ENCODE measurements at places on chromosomes 6 and 20.

DNA sequence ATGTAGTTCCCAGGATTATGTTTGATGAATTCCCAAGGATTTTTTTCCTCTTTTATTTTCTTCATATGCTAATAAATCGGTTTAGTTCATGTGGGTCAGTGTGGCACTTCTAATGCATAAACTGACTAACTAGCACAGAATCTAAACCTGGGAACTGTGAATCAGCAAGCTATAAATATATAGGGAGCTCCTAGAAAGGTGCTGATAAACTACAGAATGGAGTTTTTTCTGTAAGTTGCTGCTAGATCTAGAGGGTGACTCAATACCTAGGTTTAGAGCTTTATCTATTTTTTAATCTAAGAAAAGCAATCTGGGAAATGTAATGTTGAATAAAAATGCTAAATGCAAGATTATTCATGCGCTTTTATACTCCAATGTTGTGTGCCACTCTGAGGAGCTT is 118.8 kb upstream of the PTCHD4 start:
- DNase-seq: no peak
- H3K4me3 ChIP-seq: no peak overlapping the region
- H3K4me1 ChIP-seq: no peaks in the 10 kb centered on the region
- H3K27me3 ChIP-seq: no peaks in the 10 kb centered on the region
- H3K36me3 ChIP-seq: no peaks in the 10 kb centered on the region
- no peak overlapping the region for H3K27ac ChIP-seq

GRCh38 chr6:32664827-32665362 is 1.6 kb downstream of the HLA-DQB1 start:
- peaks cover 13% of the 10 kb centered on the region for H3K36me3 ChIP-seq
- H3K4me3 ChIP-seq: peak overlapping the region; percentile 82
- peak overlapping the region; percentile 77 for H3K27ac ChIP-seq
- peak; percentile 11 for DNase-seq
- H3K27me3 ChIP-seq: peaks cover 24% of the 10 kb centered on the region
- peaks cover 62% of the 10 kb centered on the region for H3K4me1 ChIP-seq

- peaks cover 2% of the 10 kb centered on the region for H3K36me3 ChIP-seq
- H3K4me1 ChIP-seq: peaks cover 28% of the 10 kb centered on the region
- H3K27ac ChIP-seq: peak overlapping the region; percentile 55
- DNase-seq: no peak
- H3K27me3 ChIP-seq: no peaks in the 10 kb centered on the region
Observed at GRCh38 chr6:79672631-79673111, 41.5 kb downstream of the SH3BGRL2 start.

DNA sequence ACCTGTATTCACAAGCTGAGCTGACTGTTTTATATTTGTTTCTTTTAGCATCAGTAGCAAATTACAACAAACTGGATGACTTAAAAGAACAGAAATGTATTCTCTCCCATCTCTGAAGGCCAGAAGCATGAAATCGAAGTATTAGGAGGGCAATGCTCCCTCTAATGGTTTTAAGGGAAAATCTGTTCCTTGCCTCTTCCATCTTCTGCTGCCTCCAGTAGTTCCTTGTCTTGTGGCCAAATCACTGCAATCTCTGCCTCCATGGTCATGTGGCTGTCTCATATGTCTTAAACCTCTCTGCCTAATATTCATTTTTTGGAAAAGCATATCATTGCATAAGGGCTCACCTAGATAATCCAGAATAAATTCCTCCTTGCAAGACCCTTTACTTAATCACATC is 25.2 kb upstream of the ASCC3 start:
- H3K4me3 ChIP-seq: no peak overlapping the region
- H3K4me1 ChIP-seq: no peaks in the 10 kb centered on the region
- no peaks in the 10 kb centered on the region for H3K36me3 ChIP-seq
- H3K27ac ChIP-seq: no peak overlapping the region
- H3K27me3 ChIP-seq: peaks cover 4% of the 10 kb centered on the region

- no peak overlapping the region for H3K4me3 ChIP-seq
- peaks cover 19% of the 10 kb centered on the region for H3K27me3 ChIP-seq
- H3K27ac ChIP-seq: no peak overlapping the region
- DNase-seq: no peak
Observed at GRCh38 chr6:75379536-75379935, 94.9 kb upstream of the TMEM30A start.

DNA sequence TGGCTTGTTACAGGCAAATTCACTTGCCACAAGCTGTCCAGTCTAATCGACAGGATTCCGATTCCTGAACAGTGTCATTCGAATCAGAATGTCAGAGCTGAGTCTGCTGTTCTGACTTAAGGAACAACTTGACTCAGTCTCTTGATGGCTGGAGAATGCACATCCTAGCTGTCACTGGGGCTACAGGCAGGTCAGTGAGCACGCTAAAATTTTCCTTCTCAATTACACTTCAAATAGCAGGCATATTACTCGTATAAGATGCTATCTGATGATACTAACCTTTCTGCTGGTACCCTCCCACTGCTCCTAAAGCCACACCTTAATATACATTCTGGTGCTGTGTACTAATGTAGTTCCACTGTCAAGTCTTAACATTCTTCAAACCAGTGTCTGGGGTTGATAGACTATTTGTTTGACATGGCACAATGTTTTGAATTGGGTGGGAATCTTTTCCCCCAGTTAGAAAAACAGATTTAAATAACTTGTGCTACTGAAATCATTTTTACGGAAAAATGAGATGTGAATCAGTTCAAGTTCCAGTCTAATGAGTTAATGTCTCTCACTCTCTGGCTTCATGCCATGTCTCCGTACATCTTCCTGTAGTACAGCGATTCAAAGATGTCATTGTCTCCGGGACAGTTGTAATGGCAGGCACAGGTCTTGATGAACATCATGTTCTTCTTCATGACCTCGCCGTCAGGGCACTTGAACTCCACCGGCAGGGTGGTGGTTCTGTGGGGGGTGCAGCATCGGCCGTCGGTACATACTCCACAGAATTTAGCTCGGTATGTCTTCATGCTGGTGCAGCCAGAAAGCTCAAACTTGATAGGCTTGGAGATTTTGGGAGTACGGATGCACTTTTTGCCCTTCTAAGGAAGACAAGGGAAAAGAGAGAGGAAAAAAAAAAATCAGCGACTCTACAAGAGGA is 2.2 kb downstream of the CCN2 start:
- H3K36me3 ChIP-seq: no peaks in the 10 kb centered on the region
- H3K27ac ChIP-seq: no peak overlapping the region
- DNase-seq: no peak
- peaks cover 67% of the 10 kb centered on the region for H3K27me3 ChIP-seq
- H3K4me3 ChIP-seq: no peak overlapping the region
- peaks cover 6% of the 10 kb centered on the region for H3K4me1 ChIP-seq

GRCh38 chr20:40197691-40198090 is 491.3 kb downstream of the MAFB start:
- no peak overlapping the region for H3K4me3 ChIP-seq
- no peak overlapping the region for H3K27ac ChIP-seq
- no peaks in the 10 kb centered on the region for H3K4me1 ChIP-seq

DNA sequence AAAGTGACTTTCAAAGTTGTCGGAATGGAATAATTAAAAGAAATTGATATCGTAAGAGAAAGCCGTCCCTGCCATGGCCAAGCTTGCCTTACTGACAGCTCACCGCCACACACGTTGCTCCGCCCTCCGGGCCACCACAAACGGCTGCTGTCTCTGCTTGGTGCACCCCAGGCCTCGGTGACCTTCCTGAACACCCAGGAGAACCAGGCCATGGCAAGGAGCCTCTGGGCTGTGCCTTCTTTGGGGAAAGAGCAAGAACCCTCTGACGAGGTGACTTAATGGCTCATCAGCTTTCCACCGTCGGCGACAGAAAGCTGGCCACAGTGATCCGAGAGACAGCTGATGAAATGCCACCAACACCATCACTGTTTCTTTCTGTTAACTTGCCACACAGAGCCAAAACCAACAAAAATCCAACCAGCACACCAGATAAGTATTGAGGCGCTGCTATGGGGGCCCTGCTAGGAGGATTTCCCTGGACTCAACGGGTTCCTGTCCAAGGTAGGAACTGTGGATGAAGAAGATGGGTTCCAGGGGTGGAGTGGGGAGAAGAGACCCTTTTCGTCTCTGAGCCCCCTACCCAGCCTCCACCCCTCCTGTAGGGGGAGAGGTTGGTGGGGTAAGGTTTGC is 61.4 kb downstream of the NPEPL1 start:
- no peak for DNase-seq
- H3K27me3 ChIP-seq: peaks cover 15% of the 10 kb centered on the region
- no peak overlapping the region for H3K27ac ChIP-seq
- H3K4me3 ChIP-seq: no peak overlapping the region
- H3K36me3 ChIP-seq: no peaks in the 10 kb centered on the region

DNA sequence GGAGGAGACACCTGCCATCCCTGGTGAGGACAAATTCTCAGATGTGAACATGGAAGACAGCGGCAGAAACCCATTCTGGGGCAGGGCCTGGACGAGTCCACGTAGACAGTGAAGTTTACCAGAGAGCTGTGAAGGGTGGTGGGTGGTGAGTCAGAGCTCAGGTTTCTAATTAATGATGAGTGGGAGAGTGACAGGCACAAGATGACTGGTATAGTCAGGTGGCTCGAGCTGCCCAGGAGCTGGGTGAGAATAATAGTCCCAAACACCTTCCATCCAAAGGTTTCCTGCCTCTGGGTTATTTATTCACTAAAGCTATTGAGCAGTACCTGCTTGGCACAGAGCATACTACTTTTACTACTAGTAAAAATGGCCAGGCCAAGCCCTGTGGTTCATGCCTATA is 6.0 kb downstream of the TLDC2 start:
- H3K4me3 ChIP-seq: no peak overlapping the region
- H3K4me1 ChIP-seq: peaks cover 4% of the 10 kb centered on the region
- DNase-seq: no peak

DNA sequence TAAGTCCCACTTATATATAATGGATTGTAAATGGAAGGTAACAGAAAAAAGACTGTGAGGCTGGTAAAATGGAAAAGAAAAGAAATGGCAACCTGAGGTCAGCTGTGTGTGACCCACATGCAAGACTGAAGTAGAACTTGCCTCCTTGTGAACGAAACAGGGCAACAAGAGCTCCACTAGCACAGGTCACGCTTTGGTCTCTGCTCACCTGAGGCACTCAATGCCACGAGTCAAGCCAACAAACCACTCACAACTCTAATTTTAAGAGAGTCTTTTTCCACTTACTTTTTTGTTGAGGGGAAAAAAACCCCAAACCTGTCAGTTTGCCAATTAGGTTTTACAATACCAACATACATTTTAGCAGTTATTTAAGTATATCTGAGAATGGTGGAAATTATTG is 65.2 kb downstream of the PDE10A start:
- no peak for DNase-seq
- no peaks in the 10 kb centered on the region for H3K36me3 ChIP-seq
- no peaks in the 10 kb centered on the region for H3K27me3 ChIP-seq
- no peaks in the 10 kb centered on the region for H3K4me1 ChIP-seq
- H3K4me3 ChIP-seq: no peak overlapping the region

- no peaks in the 10 kb centered on the region for H3K36me3 ChIP-seq
- H3K27me3 ChIP-seq: peaks cover 21% of the 10 kb centered on the region
- H3K4me1 ChIP-seq: peaks cover 7% of the 10 kb centered on the region
- H3K27ac ChIP-seq: no peak overlapping the region
Observed at GRCh38 chr20:59571551-59572314, 32.6 kb upstream of the PHACTR3 start.

GRCh38 chr20:8050157-8050837 is 30.7 kb upstream of the TMX4 start:
- H3K36me3 ChIP-seq: no peaks in the 10 kb centered on the region
- no peak for DNase-seq
- H3K4me3 ChIP-seq: no peak overlapping the region
- no peak overlapping the region for H3K27ac ChIP-seq
- peaks cover 13% of the 10 kb centered on the region for H3K27me3 ChIP-seq

- H3K27me3 ChIP-seq: no peaks in the 10 kb centered on the region
- H3K27ac ChIP-seq: no peak overlapping the region
- no peak overlapping the region for H3K4me3 ChIP-seq
- no peak for DNase-seq
- H3K36me3 ChIP-seq: peaks cover 76% of the 10 kb centered on the region
- H3K4me1 ChIP-seq: peaks cover 47% of the 10 kb centered on the region
Observed at GRCh38 chr6:125926711-125927110, 29.9 kb upstream of the HINT3 start.

DNA sequence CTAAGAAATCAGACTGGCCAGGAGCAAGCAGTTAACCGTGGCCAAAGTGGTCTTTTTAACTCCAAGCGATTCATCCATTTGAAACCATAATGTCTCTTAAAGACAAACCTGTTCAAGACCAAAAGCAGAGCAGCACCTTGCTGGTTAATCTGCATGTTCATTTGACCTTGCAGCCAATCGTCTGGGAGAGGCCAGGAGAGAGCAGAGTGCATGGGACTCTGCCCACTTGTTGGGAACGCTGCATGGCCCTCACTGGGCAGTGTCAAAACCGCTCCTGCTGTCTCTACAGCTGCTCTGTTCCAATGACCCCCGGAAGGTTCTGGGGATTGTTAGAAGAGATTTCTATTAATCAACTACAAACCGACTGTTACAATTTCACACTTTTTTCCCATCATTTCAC is 79.6 kb downstream of the OLIG3 start:
- H3K27me3 ChIP-seq: peaks cover 12% of the 10 kb centered on the region
- H3K4me3 ChIP-seq: peak overlapping the region; percentile 68
- no peaks in the 10 kb centered on the region for H3K36me3 ChIP-seq
- H3K27ac ChIP-seq: no peak overlapping the region
- DNase-seq: no peak

- H3K4me3 ChIP-seq: no peak overlapping the region
- no peak for DNase-seq
- no peak overlapping the region for H3K27ac ChIP-seq
- H3K36me3 ChIP-seq: no peaks in the 10 kb centered on the region
- no peaks in the 10 kb centered on the region for H3K4me1 ChIP-seq
- no peaks in the 10 kb centered on the region for H3K27me3 ChIP-seq
Observed at GRCh38 chr20:50673466-50674137, 17.7 kb downstream of the RIPOR3 start.

GRCh38 chr6:90139272-90139817 is 157.3 kb downstream of the BACH2 start:
- H3K4me3 ChIP-seq: no peak overlapping the region
- H3K4me1 ChIP-seq: peaks cover 54% of the 10 kb centered on the region
- H3K27me3 ChIP-seq: no peaks in the 10 kb centered on the region
- no peak for DNase-seq
- peak overlapping the region; percentile 34 for H3K27ac ChIP-seq

- H3K36me3 ChIP-seq: no peaks in the 10 kb centered on the region
- no peak for DNase-seq
- H3K4me1 ChIP-seq: no peaks in the 10 kb centered on the region
- H3K27ac ChIP-seq: no peak overlapping the region
Observed at GRCh38 chr20:54643761-54644160, 168.4 kb downstream of the DOK5 start.

- no peak overlapping the region for H3K27ac ChIP-seq
- no peak overlapping the region for H3K4me3 ChIP-seq
Observed at GRCh38 chr6:160426136-160426535, 78.0 kb downstream of the SLC22A3 start.
